Large intestine (tissue), 12 donors: ENCODE measurements at places on chromosomes 7 and 10.

- no peak for DNase-seq
These were observed 43.8 kb downstream of the INSIG1 start for GRCh38 chr7:155341463-155341983.

DNA sequence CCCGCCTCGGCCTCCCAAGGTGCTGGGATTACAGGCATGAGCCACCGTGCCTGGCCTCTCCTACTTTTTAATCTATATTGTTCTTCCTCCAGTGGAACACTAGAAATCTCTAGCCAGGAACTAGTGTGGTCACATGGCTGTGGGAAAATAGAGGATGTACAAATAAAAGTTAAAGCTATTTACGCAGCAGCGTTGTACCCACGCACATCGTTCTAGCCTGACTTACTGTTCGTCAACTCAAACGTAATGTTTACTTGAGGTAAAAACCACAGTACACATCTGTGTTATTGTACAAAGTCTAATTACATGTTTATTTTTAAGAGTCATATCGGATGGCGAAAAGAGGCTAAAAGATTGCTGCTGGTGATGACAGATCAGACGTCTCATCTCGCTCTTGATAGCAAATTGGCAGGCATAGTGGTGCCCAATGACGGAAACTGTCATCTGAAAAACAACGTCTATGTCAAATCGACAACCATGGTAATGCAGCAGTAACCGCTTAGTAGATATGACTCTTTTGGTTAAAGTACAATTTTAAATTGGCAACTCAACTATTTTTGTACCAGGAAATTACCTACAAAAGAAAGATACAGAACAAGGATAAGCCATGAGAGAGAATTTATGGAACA lies 50.8 kb downstream of the ITGB8 start:
- DNase-seq: no peak

DNA sequence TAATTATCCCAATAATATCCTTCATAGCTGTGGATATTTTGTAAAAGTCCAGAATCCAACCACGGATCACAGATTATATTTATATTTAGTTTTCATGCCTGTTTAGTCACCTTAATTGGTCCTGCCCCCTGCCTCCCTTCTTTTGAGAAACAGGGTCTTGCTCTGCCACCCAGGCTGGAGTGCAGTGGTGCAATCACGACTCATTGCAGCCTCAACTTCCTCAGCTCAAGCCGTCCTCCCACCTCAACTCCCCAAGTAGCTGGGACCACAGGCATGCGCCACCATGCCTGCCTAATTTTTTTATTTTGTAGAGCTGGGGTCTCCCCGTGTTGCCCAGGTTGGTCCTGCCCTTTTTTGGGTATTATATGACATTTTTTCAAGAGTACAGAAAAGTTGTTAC lies 129.4 kb downstream of the KAT6B start:
- DNase-seq: no peak

DNA sequence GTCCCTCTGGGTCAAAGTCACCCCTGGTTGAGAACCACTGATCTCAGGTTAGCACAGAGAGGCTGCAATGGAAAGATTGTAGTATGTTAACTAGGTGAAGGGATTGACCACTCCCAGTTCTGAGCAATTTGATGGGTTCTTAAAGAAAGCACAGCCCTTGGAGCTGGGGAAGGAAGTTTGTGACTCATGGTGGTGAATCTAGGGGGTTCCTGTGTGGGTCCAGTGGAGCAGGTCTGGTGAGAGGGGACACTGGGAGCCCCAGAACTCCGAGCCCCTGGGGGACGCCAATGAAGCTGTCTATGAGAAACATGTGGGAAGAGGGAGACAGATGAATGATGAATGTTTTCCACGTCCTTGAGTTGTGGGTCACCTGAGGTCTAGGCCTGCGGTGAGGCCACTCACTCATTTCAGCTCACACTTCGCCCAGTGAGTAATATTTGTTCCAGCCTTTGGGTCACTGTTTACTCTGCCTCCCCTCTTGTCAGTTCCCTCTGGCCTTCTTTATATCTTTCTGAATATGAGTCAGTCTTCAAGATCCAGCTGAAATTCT lies 341.9 kb downstream of the LRMDA start:
- no peak for DNase-seq

GRCh38 chr10:75722609-75723008 lies 291.2 kb downstream of the LRMDA start:
- DNase-seq: no peak
